ENCODE measurements at places on chromosomes 1 and 21. TPM values are rescaled to one million over a fixed set of nuclear protein-coding genes. Genes with fewer than 3 reads are reported as not detected.

The CFAP141 gene
- total RNA-seq = not detected

The OR2T29 gene
- not detected for total RNA-seq

DNA sequence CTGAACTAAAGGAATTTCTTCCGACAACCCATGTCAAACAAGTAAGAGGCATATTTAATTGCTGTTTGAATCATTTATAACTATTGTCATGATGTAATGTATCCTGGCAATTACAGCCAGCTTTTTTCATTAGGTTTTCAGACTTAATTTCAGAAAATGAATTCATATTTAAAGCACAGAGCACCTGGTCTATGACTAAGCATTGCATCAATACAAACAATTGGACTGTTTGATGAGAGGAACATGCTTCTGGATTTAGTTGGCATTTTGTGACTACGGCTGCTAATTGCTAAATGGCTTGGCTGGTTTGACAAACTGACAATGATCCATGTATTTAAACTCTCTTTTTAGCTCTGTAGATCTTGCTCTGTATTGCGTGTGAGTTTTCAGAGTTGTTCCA, 853.4 kb downstream of the NCAM2 start:
- no peak overlapping the region for H3K27ac ChIP-seq
- no peaks in the 10 kb centered on the region for H3K27me3 ChIP-seq
- no peaks in the 10 kb centered on the region for H3K4me1 ChIP-seq
- no peak for DNase-seq
- H3K36me3 ChIP-seq = no peaks in the 10 kb centered on the region

- no peak overlapping the region for H3K4me3 ChIP-seq
- no peak overlapping the region for H3K27ac ChIP-seq
- no peak for DNase-seq
- H3K36me3 ChIP-seq = no peaks in the 10 kb centered on the region
- H3K4me1 ChIP-seq = no peaks in the 10 kb centered on the region
- no peaks in the 10 kb centered on the region for H3K27me3 ChIP-seq
Measured at GRCh38 chr1:54010415-54011117, 7.4 kb downstream of the LDLRAD1 start.

DNA sequence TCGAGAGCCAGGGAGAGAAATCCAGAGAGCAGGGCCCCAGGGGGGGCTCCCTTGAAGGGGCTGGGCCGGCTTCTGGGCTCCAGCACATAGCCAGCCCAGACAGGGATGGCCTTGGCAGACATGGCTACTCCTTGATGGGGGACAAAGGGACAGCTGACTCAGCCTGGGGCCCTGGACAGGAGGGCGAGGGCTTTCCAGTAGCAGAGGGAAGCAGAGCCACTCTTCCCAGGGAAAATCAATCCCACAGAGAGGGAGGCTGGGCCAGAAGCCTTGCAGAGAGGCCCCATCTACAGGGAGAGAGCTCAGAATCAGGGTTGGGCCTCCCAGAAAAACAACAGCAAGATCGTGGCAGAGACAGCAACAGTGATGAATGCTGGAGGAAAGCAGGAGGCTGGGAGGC, 15.6 kb downstream of the IGFN1 start:
- H3K27ac ChIP-seq = no peak overlapping the region

The OR2T33 gene
- total RNA-seq = not detected

The GNPAT gene
- total RNA-seq = 75.0 TPM

- no peaks in the 10 kb centered on the region for H3K4me1 ChIP-seq
- H3K4me3 ChIP-seq = no peak overlapping the region
- H3K36me3 ChIP-seq = no peaks in the 10 kb centered on the region
- H3K27ac ChIP-seq = no peak overlapping the region
- no peaks in the 10 kb centered on the region for H3K27me3 ChIP-seq
Measured at GRCh38 chr1:201890806-201891450, 2.2 kb downstream of the SHISA4 start.

DNA sequence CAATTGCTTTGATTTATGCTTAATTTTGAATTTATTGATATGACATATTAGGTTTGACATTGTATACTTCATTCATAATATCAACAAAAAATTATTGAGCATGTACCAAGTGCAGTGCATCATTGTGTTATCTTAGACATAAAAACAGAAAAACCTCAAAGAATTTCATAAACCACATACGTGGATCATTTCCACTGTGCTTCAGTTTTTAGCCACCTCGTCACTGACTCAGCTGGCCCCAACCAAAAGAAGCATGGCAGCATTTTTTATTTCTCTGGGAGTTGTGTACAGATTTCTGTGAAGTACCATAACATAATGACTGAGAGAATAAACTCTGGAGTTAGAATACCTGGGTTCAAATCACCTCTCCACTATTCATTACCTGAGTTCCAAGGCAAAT, 95.6 kb upstream of the C1orf87 start:
- H3K4me3 ChIP-seq = no peak overlapping the region
- no peak overlapping the region for H3K27ac ChIP-seq
- no peaks in the 10 kb centered on the region for H3K4me1 ChIP-seq
- no peak for DNase-seq
- no peaks in the 10 kb centered on the region for H3K36me3 ChIP-seq

DNA sequence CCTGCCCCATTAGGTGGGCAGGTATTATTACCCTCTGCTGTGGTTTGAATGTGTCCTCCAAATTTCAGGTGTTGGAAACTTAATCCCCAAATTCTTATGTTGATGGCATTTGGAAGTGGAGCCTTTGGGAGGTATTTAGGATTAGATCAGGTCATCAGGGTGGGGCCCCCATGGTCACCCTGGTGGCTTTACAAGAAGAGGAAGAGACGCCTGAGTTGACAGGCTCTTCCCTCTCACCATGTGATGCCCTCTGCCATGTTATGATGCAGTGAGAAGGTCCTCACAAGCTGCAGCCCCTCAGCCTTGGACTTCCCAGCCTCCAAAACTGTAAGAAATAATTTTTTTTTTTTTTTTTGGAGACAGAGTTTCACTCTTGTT, 8.8 kb upstream of the THEMIS2 start:
- no peaks in the 10 kb centered on the region for H3K27me3 ChIP-seq
- no peak overlapping the region for H3K4me3 ChIP-seq
- DNase-seq = no peak
- H3K4me1 ChIP-seq = no peaks in the 10 kb centered on the region

The FAM131C gene
- total RNA-seq = 0.71 TPM

GRCh38 chr1:161726473-161727255, 5.3 kb downstream of the FCRLB start:
- peak overlapping the region; percentile 78 for H3K27ac ChIP-seq
- no peaks in the 10 kb centered on the region for H3K4me1 ChIP-seq
- DNase-seq = peak; percentile 91
- no peaks in the 10 kb centered on the region for H3K36me3 ChIP-seq

The DPM3 gene
- 37.4 TPM for total RNA-seq

- H3K4me1 ChIP-seq = no peaks in the 10 kb centered on the region
- H3K36me3 ChIP-seq = peaks cover 6% of the 10 kb centered on the region
- H3K4me3 ChIP-seq = no peak overlapping the region
- no peak overlapping the region for H3K27ac ChIP-seq
Measured at GRCh38 chr1:173775578-173776226, 48.8 kb upstream of the DARS2 start.

GRCh38 chr21:45269861-45270260, 17.8 kb downstream of the POFUT2 start:
- H3K27ac ChIP-seq = no peak overlapping the region
- H3K36me3 ChIP-seq = peaks cover 23% of the 10 kb centered on the region
- H3K27me3 ChIP-seq = no peaks in the 10 kb centered on the region
- H3K4me1 ChIP-seq = no peaks in the 10 kb centered on the region

- DNase-seq = peak; percentile 73
- no peak overlapping the region for H3K27ac ChIP-seq
- H3K36me3 ChIP-seq = no peaks in the 10 kb centered on the region
- H3K4me3 ChIP-seq = no peak overlapping the region
- H3K27me3 ChIP-seq = no peaks in the 10 kb centered on the region
- H3K4me1 ChIP-seq = peaks cover 17% of the 10 kb centered on the region
Measured at GRCh38 chr1:3312898-3313575, 141.4 kb upstream of the ARHGEF16 start.

The HSPA6 gene
- 0.28 TPM for total RNA-seq

DNA sequence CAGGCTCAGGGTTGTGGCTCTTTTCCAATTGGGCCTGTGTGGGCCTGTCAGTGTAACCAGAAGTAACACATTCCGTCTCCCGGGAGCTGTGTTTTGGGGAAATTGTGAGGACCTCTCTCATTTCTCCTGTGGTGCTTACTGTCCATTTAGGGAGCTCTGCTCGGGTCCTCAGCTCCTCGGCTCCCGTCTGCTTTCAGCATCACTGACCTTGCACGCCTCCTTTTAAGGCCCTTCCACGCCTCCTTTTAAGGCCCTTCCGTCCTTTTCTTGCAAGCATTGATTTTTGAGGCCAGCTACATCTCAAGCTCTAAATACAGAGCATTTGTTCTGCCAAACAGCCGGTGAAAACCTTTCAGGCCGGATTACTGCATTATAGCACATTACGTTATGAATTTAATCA, 9.7 kb downstream of the CA6 start:
- H3K4me1 ChIP-seq = no peaks in the 10 kb centered on the region
- no peak overlapping the region for H3K4me3 ChIP-seq
- no peaks in the 10 kb centered on the region for H3K36me3 ChIP-seq
- no peak overlapping the region for H3K27ac ChIP-seq
- H3K27me3 ChIP-seq = no peaks in the 10 kb centered on the region

DNA sequence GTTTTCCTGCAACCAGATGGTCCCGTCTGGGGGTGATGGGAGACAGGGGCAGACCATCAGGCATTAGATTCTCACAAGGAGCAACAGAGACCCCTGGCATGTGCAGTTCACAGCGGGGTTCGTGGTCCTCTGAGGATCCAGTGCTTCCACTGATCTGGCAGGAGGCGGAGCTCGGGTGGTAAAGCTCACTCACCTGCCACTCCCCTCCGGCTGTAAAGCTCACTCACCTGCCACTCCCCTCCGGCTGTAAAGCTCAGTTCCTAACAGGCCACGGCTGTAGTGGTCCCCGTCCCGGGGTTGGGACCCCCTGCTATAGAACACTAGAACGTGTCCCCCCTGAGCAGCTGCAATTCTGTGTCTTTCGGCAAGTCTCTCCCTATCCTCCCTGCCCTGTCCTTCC, 4.6 kb downstream of the KRTAP10-12 start:
- no peak overlapping the region for H3K27ac ChIP-seq
- H3K4me1 ChIP-seq = no peaks in the 10 kb centered on the region
- H3K36me3 ChIP-seq = no peaks in the 10 kb centered on the region
- DNase-seq = no peak
- H3K27me3 ChIP-seq = no peaks in the 10 kb centered on the region

GRCh38 chr1:235054466-235054865, 74.2 kb downstream of the TOMM20 start:
- no peaks in the 10 kb centered on the region for H3K36me3 ChIP-seq
- no peaks in the 10 kb centered on the region for H3K27me3 ChIP-seq
- DNase-seq = no peak
- no peak overlapping the region for H3K27ac ChIP-seq
- no peaks in the 10 kb centered on the region for H3K4me1 ChIP-seq

- no peak overlapping the region for H3K4me3 ChIP-seq
- no peaks in the 10 kb centered on the region for H3K4me1 ChIP-seq
- H3K27me3 ChIP-seq = no peaks in the 10 kb centered on the region
- H3K36me3 ChIP-seq = peaks cover 51% of the 10 kb centered on the region
- no peak overlapping the region for H3K27ac ChIP-seq
Measured at GRCh38 chr1:173954179-173954578, 37.1 kb upstream of the SERPINC1 start.

DNA sequence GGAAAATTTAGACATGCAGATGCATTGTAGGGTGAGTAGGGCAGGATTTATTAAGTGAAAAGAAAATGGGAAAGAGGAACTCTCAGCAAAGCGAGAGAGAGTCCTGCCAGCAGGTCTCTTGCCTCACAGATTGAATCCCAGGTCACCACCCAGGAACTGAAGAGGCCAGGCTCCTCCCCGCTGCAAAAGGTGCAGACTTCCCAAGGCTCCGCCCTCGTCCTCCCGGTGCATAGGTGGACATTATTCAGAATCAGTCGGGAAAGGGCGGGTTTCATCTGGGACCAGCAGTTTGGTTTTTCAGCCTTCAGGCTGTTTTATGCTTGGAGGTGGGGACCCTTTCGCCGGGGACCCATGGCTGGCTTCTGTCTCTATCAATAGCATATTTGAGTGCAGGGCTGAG, 41.6 kb upstream of the APP start:
- H3K27ac ChIP-seq = no peak overlapping the region
- no peak for DNase-seq
- no peaks in the 10 kb centered on the region for H3K36me3 ChIP-seq
- no peaks in the 10 kb centered on the region for H3K4me1 ChIP-seq

GRCh38 chr21:36697060-36697850, 1.7 kb upstream of the SIM2 start:
- DNase-seq = no peak
- H3K4me3 ChIP-seq = peak overlapping the region; percentile 97
- no peak overlapping the region for H3K27ac ChIP-seq
- H3K27me3 ChIP-seq = peaks cover 6% of the 10 kb centered on the region
- peaks cover 16% of the 10 kb centered on the region for H3K36me3 ChIP-seq

DNA sequence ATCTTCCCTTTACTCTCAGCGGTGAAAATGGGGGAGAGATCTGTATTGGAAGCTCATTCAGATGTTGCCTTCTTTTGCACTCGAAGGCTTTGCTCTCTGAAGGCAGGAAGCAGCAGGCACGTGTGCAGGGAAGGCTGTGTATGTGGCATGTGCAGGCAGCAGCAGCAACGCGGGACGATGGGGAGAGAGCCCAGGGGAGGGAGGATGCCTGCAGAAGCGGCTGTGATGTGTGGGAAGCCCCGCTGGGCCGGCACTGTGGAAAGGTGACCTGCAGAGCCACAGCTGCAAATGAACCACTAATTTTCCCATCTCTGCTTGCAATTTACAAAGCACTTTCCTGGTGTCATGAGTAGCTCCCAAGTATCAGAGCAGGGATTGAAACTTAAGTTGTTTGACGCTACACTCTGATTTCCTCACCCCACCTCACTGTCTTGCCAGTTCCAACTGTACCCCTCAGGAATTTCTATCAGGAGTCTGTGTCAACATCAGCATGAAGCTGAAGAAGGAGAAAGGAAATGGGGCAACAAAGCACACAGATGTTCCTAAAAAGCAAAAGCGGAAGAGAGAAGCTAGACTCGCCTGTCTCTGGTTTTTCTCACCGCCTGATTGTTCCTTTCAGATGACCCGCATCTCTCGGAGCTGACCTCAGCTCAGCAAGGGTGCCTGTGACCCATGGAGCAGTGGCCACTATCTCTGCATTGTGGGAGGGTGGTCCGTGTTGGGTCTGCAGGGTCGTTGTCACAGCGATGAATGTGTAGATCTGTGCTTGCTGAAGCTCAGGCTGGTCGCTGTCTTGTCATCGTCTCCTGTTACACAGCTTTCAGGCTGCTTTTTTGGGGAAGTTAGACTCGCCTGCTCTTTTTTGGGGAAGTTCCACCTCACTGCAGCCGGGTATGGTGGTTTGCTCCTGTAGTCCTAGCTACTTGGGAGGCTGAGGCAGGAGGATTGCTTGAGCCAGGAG, 156.1 kb downstream of the KIF26B start:
- no peak overlapping the region for H3K4me3 ChIP-seq
- H3K36me3 ChIP-seq = no peaks in the 10 kb centered on the region
- DNase-seq = no peak
- no peaks in the 10 kb centered on the region for H3K27me3 ChIP-seq

The SRGAP2B gene
- 72.9 TPM for total RNA-seq
